ENCODE measurements at places on chromosomes 2 and 18.

GRCh38 chr2:164473021-164473420, 148.3 kb downstream of the GRB14 start:
- no peak for DNase-seq

DNA sequence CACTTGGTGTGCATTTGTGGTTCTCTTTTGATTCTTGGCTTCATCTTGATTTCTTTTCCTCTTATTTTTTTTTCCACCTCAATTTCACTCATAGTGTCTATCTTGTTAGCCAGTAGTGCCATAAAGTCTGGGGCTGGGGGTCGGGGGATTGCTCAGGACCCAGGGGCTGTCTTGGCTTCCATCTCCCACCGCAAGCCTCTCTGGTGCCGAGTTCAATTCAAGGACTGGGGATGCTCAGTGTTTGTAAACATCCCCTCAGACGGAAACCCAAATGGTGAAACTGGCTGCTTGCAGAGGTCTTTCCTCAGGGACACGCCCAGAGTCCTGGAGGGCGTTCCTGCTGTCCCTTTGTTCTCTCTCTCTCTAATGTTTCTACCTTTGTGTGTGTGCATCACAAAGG, 173.3 kb downstream of the TWIST2 start:
- DNase-seq, result no peak

DNA sequence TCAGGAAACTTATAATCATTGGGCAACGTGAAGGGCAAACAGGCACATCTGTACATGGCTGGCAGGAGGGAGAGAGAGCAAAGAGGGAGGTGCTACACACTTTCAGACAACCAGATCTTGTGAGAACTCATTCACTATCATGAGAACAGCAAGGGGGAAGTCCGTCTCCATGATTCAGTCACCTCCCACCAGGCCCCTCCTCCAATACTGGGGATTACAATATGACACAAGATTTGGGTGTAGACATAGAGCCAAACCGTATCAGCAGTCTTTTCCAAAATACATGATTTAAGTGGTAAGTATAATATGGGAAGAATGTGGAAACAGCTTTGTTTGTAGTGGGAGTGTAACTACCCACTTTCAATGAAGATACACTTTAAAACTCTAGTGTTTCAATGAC, 65.0 kb downstream of the EPB41L5 start:
- no peak for DNase-seq

- no peak for DNase-seq
Observed at GRCh38 chr18:31146809-31147208, 15.8 kb downstream of the DSC1 start.

DNA sequence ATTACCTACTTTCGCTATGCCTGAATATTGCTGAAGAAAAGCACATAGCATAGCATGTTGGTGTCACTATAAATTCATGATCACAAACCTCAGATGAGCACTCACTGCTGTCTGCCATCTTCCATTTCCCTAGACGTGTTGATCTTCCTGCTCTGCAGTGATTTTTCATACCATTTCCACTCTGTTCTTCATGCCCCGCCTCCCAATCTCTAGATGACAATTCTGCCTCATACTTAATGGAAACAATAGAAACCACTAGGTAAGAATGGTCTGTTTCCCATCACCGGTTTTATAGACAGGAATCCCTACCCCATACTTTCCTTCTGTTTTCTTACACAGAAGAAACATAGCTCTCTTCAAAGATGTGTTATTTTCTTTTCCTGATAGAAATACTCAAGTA, 63.8 kb downstream of the PIK3C3 start:
- no peak for DNase-seq

- DNase-seq, result no peak
Observed at GRCh38 chr2:127107622-127107999, 657 bp upstream of the BIN1 start.

DNA sequence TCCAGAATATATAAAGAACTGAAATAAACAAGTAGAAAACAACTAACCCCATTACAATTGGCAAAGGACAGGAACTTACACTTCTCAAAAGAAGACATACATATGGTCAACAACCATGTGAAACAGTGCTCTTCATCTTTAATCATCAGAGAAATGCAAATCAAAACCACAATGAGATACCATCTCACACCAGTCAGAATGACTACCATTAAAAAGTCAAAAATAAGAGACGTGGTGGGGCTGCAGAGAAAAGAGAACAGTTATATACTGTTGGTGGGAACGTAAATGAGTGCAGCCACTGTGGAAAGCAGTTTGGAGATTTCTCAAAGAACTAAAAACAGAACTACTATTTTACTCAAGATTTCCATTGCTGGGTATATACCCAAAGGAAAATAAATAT, 1696.3 kb upstream of the TMEFF2 start:
- DNase-seq, result no peak

- no peak for DNase-seq
Observed at GRCh38 chr2:19865151-19865550, 36.6 kb downstream of the TTC32 start.

GRCh38 chr2:201135386-201135785, 19.4 kb downstream of the CFLAR start:
- no peak for DNase-seq

- no peak for DNase-seq
Observed at GRCh38 chr18:62863579-62864001, 148.2 kb downstream of the PHLPP1 start.

DNA sequence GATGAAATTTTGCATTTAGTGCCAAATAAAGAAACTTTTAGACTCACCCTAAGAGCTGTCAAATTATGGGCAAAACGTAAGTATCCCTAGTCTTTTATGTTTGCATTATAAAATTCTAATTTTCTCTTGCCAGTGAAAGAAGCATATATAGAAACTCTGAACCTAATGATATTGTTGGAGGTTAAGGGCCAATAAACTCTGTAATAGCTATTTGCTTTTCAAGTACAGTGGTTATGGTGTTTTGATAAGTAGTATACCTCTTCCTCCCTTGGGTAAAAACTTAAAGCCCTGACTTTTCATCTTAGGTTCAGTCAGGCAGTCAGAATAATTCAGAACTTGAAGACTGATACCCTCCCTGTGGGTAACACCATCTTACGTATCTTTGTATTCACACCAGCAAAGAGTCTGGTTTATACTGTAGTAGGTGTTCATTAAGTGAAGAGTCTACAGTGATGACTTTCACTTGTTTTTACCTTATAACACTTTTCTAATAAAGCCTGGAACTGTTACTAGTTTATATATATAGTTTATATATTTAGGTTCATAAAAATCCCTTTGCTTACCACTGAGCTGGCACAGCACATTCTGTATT, 19.1 kb downstream of the PAPOLG start:
- no peak for DNase-seq

- DNase-seq, result no peak
Observed at GRCh38 chr2:108853421-108853820, 66.8 kb downstream of the CCDC138 start.

Measured in naive B cell (primary cell).